ENCODE measurements at places on chromosomes 4 and X.

GRCh38 chr4:140686796-140687195 is 69.4 kb downstream of the TBC1D9 start:
- no peak for DNase-seq

DNA sequence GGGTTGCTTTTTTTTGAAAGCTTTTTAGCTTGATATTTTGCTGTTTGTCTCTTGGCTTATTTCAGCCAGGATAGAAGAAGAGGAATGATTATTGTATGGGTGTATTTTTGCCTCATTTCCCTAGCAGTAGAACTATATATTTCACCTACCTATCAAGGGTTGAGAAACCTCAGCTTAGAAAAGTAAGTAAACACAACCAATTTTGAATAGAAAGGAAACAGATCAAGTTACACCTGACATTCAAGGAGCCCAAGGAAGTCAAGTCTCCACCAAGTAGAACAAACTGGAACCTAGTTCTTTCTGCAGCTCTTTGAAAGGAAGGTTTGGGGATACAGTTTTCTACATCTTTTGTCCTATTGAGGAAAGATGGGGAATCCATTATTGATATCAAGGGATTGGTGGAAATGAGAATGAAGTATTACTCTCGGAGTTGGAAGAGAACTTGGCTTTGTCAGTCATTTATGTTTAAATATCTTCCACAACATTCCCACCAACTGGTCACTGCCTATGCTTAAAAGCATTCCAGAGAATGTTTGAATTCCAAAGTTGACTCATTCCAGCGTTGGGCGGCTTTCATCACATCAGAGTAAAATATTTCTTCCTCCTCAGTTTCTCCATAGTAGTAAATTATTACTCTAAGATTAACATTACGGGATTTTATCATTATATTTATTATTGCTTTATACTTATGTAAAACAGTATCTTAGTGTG is 207.8 kb upstream of the CNKSR2 start:
- no peak for DNase-seq

GRCh38 chr4:158859661-158860060 is 90.8 kb downstream of the FNIP2 start:
- DNase-seq: no peak

GRCh38 chrX:15359701-15360100 is 24.4 kb upstream of the PIGA start:
- DNase-seq: no peak

DNA sequence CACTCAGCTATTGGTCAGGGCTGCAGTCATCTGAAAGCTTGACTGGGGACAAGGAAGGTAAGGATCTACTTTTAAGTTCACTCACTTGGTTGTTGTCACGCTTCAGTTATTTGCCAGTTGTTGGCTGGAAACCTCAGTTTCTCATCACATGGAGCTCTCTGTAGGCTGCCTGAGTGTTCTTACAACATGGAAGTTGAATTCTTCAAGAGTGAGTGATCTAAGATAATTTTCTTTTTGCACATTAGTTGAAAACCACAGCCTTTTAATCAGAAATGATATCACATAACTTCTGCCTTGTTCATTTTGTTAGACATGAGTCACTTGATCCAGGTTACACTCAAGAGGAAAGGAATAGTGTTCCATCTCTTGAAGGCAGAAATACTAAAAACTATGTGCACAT is 552.7 kb downstream of the RAPGEF2 start:
- no peak for DNase-seq

DNA sequence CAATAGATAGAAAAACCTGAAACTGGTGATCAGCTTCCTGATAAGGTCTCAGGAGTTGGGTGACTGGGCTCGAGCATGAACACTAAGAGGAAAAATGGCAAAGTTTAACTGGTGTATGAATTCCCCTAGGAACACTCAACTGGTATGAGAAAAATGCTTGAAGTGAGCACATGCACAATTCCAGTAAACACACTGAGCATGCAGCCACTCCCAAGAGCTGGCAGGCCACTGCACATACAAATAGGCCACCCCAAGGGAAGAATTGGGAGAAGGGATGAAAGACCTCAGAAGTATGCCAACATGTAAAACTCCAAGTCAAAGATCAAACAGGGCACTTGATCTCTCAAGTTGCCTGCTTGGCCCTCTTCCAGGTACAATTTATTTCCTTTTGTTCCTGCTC is 45.4 kb upstream of the GNPDA2 start:
- no peak for DNase-seq

GRCh38 chrX:36963069-36963808 is 44.9 kb upstream of the FAM47C start:
- DNase-seq: no peak

GRCh38 chr4:81811562-81812293 is 340.0 kb upstream of the RASGEF1B start:
- no peak for DNase-seq

Data from stimulated activated CD8-positive, alpha-beta memory T cell treated with anti-CD3 and anti-CD28 coated beads, Interleukin-7, amount 100 ng/mL, for 1 hour (primary cell).